ENCODE measurements at places on chromosomes 2 and 18. TPM values are rescaled to one million over a fixed set of nuclear protein-coding genes. Genes with fewer than 3 reads are reported as not detected.

DNA sequence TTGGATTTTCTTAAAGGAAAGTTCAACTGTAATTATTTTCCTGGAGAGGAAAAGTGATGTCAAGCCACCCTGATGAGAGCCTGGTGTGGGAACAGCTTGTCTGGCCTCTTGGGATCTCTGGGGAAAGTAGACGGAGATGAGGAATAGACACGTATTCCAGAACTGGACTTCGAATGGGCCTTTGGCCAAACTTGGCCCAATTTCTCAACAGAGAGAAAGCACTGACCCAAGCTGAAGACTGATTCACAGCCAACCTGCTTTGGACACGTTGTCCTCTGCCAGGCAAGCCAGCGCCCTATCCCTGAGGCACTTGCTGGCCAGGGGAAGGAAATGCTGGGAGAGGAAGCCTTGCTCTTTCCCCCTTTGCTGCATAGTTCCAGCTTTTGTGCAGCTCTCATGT is 70.8 kb upstream of the CTAGE1 start:
- H3K4me1 ChIP-seq = no peaks in the 10 kb centered on the region
- H3K36me3 ChIP-seq = no peaks in the 10 kb centered on the region
- DNase-seq = no peak
- no peaks in the 10 kb centered on the region for H3K27me3 ChIP-seq
- H3K27ac ChIP-seq = no peak overlapping the region

DNA sequence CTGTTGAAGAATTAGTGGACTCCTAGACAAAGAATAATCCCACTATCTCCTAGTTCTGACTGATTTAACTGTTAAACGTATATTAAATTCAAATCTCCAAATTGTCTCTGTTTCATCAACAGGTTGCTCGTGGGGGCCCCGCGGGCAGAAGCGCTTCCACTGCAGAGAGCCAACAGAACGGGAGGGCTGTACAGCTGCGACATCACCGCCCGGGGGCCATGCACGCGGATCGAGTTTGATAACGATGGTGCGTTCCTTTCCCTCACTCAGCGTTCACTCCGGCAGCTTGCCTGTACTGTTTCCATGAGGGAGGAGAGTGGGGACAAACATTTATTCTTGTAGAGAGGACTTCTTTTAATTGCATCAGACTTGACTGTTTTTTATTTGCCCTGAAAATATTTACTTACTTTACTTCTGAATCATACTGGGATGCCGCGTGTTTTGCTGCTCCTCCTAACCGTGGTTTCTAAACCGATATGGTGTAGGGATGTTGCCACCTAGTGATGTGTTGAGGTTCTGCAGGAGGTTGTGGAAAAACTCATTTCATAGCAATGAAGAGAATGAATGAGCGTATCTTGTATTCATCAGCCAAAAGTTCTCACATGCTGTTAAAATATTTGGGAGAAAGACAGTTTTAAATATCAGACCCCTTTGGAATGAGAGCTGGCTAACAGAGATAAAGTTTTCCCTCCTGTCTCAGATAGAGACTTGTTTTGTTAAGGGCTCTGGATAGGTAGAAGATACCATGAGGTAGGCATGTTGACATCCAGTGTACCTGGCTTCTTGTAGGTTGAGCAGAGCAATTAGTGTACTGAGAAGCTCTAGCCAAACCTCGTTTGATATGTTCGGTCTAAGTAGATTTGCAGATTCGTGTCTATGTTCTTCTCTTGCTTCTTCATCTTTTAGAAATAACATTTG is 38.3 kb downstream of the ITGA6 start:
- no peak overlapping the region for H3K4me3 ChIP-seq
- H3K36me3 ChIP-seq = peaks cover 17% of the 10 kb centered on the region
- peak; percentile 85 for DNase-seq
- H3K27me3 ChIP-seq = no peaks in the 10 kb centered on the region
- H3K4me1 ChIP-seq = peaks cover 12% of the 10 kb centered on the region

DNA sequence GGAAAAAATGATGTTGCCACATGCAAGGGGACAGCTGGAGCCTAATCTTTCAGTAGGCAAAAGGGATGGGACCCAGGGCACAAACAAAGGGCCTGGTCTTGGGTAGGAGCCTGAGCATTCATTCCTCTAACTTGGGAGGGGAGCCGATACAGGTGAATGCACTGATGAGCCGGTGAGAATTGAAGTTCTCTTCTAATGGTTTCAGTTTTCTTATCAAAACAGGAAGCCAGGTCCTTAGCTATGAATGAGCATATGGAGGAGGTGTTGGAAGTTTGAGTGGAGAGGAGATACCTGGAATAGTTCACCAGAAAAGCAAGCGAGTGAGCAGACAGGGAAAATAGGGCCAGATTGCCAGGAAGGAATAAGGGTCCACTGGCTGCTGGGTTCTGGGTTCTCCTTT is 10.1 kb downstream of the DPP4 start:
- no peak overlapping the region for H3K4me3 ChIP-seq
- DNase-seq = no peak
- no peak overlapping the region for H3K27ac ChIP-seq
- no peaks in the 10 kb centered on the region for H3K36me3 ChIP-seq

GRCh38 chr2:44848026-44848425 is 93.5 kb upstream of the SIX3 start:
- H3K4me3 ChIP-seq = no peak overlapping the region
- peaks cover 8% of the 10 kb centered on the region for H3K27me3 ChIP-seq
- DNase-seq = no peak
- H3K36me3 ChIP-seq = no peaks in the 10 kb centered on the region
- H3K4me1 ChIP-seq = no peaks in the 10 kb centered on the region

DNA sequence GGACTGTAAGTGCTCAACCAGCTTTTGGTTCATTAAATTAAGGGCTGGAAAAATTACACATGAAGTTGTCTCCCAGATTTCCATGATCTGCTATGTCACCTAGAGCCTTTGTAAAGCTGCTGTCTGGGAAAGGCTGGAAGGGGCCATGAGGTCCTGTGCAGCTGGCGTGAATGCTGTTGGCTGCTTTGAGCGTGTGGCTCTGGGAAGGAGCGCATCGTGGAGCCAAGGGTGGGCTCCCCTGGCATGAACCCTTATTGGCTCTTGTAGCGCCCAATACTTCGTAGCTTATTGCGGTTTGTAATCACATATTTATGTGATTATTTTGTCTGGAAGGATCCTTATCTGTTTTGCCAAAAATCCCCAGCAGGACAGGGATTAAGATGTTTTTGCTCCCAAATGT is 70.5 kb upstream of the LMAN1 start:
- no peak overlapping the region for H3K27ac ChIP-seq
- no peak for DNase-seq
- no peaks in the 10 kb centered on the region for H3K27me3 ChIP-seq

- peak overlapping the region; percentile 66 for H3K27ac ChIP-seq
- no peaks in the 10 kb centered on the region for H3K36me3 ChIP-seq
- H3K4me1 ChIP-seq = no peaks in the 10 kb centered on the region
- no peak overlapping the region for H3K4me3 ChIP-seq
- no peaks in the 10 kb centered on the region for H3K27me3 ChIP-seq
Observed at GRCh38 chr2:85475799-85476490, 57.4 kb downstream of the SH2D6 start.

DNA sequence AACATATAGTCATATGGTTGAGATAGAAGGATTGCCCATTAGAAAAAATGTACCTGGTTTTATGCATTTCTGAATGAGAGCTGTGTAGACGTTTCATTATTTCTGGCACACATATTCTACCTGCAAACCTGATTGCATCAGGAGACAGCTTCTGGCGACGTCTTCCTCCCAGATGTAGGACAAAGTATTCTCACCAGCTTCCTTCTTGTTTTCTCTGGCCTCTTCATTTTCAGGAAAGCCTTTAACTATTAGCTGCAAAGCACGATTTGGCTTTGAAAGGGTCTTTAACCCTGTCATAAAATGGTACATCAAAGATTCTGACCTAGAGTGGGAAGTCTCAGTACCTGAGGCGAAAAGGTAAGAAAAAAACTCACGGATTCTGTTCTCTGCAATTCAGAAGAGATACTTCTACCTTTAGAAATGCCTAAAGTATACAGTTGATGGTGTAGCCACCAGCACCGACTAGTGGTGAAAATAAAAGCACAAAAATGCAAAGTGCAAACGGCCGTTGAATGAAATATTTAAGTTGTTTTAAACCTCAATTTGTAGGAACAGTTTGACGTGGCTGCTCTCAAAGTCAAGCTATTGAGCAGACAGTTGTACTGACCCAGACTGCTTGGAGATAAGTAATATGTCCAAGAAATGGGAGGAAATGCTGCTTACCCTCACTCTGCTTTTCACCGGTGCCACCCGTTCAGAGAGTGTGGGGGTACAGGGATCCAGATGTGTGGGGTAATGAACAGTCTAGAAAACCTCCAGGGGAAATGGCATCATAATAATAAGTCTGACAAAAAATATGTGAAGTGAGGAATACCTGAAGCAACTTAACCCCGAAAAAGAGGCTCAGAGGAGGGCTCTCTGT is 20.2 kb downstream of the IL18RAP start:
- peak; percentile 63 for DNase-seq
- no peak overlapping the region for H3K27ac ChIP-seq
- H3K4me3 ChIP-seq = no peak overlapping the region
- H3K4me1 ChIP-seq = peaks cover 8% of the 10 kb centered on the region

The PKDCC gene
- total RNA-seq = 44.8 TPM

The AQP12A gene
- total RNA-seq = not detected

The GAD1 gene
- 10.5 TPM for total RNA-seq

The RPRM gene
- total RNA-seq = 33.8 TPM

All from endodermal cell (in vitro differentiated cells).